Naive thymus-derived CD4-positive, alpha-beta T cell (primary cell): ENCODE measurements at places on chromosomes 5 and 9. TPM values are rescaled to one million over a fixed set of nuclear protein-coding genes. Genes with fewer than 3 reads are reported as not detected.
A peak's percentile ranks its signal among the peaks of the same experiment; 100 is the strongest.

DNA sequence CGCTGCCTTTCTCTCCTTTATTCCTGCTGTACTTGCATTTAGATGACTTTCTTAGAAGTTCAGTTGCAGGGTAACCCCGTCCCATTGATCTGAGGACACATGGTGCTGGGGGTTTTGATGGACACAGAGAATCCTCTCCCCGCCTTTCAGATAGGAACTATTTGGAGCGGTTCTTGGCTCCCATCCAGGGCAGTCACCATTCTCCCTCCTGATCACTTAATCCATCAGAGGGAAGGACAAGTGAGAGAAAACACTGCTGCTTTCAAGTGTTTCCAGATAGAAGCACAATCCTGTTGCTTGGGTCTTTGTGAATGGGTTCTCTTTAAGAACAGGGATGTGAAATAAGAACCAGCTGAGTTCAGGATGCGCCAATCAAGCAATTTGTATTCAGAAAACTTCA, 85.2 kb downstream of the IRX1 start:
- H3K36me3 ChIP-seq: no peaks in the 10 kb centered on the region
- DNase-seq: no peak
- H3K4me1 ChIP-seq: no peaks in the 10 kb centered on the region
- no peak overlapping the region for H3K4me3 ChIP-seq
- no peaks in the 10 kb centered on the region for H3K27me3 ChIP-seq
- H3K27ac ChIP-seq: no peak overlapping the region

- peaks cover 4% of the 10 kb centered on the region for H3K4me1 ChIP-seq
- H3K27ac ChIP-seq: no peak overlapping the region
- H3K4me3 ChIP-seq: no peak overlapping the region
- H3K36me3 ChIP-seq: no peaks in the 10 kb centered on the region
- H3K27me3 ChIP-seq: no peaks in the 10 kb centered on the region
- no peak for DNase-seq
Measured at GRCh38 chr9:22210262-22210661, 201.2 kb upstream of the CDKN2B start.

DNA sequence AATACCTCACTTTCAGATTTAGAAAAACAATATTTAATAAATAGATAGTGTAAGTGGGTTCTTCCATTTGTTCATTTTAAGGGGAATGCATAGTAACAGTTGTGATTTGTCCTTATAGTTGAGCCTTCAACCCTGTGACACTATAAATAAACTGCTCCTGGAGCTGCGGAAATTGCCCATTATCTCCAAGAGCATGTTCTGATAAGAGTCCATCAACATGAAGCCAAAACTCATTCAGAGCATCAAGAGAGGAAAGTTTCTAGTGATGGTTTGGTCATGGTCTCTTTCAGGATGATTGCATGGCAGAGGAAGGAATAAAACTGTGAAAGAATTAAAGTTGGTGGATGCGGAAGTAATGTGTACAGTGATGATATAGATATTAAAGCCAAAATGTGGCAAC, 772.1 kb upstream of the DMAC1 start:
- no peaks in the 10 kb centered on the region for H3K36me3 ChIP-seq
- no peaks in the 10 kb centered on the region for H3K4me1 ChIP-seq
- no peak overlapping the region for H3K4me3 ChIP-seq
- DNase-seq: no peak
- H3K27me3 ChIP-seq: no peaks in the 10 kb centered on the region

IFNA13 gene
- total RNA-seq: not detected

GRCh38 chr5:133389066-133389590, 223.2 kb downstream of the FSTL4 start:
- no peaks in the 10 kb centered on the region for H3K36me3 ChIP-seq
- no peak overlapping the region for H3K4me3 ChIP-seq
- H3K27me3 ChIP-seq: no peaks in the 10 kb centered on the region
- H3K27ac ChIP-seq: no peak overlapping the region

GLDC gene
- not detected for total RNA-seq

DNA sequence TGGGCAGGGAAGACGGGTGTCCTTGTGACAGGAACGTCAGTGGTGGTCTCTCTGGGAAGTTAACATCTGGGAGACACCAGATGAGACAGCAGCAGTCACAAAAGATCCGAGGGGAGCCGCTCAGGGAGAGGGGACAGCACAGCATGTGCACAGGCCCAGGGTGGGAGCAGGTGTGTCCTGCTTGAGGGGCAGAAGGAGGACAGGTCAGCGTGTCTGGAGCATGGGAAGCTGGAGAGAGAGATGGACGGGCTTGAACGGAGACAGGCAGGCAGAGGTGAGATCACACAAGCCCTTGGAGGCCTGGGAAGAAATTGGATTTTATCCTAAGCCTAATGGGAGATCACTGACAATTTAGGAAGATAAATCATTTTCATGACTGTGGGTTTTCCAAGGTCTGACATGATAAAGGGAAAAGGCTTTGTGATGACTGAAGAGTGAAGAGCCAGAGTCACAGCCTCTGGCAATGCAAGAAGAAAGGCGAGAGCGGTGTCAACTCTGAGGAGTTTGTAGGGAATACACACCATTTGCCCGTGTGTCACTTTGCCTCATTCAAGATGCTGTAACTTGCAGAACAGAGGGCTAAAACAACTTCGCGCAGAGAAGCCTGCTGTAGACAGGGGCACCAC, 88.3 kb downstream of the FSTL4 start:
- no peak overlapping the region for H3K27ac ChIP-seq
- H3K27me3 ChIP-seq: no peaks in the 10 kb centered on the region
- no peak for DNase-seq
- H3K36me3 ChIP-seq: no peaks in the 10 kb centered on the region

DNA sequence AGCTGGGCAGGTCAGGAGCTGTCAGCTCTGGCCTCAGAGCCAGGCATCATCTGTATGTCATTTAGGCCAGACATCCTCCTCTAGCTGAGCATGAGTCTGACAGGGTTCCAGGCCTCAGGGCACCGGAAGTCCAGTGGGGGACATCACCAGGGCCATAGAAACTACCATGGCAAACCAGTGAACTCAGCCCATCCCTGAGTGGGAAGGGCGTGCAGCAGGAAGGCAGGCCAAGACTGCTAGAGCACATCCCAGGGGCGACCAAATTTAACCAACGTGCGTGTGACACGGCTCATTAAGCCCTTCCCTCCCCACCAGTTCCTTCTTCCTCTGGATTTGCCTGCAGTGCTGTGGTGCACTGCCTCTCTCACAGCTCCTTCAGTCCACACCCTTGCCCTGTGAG, 75.9 kb downstream of the COL27A1 start:
- no peaks in the 10 kb centered on the region for H3K4me1 ChIP-seq
- H3K27ac ChIP-seq: no peak overlapping the region
- no peak for DNase-seq
- H3K4me3 ChIP-seq: no peak overlapping the region
- no peaks in the 10 kb centered on the region for H3K27me3 ChIP-seq

DNA sequence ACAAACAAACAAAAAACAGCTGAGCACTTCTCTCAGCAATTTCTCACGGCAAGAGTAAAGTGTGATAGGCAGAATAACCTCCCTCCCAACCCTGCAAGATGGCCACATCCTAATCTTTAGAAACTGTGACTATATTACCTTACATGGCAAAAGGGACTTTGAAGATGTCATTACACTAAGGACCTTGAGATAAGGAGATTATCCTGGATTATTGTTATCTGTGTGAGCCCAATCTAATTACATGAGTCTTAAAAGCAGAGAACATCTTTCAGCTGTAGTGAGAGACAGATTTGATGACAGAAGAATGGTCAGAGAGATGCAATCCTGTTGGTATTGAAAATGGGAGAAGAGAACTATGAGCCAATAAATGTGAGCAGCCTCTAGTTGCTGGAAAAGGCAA, 347.9 kb downstream of the CDH9 start:
- no peak overlapping the region for H3K27ac ChIP-seq
- no peak for DNase-seq
- H3K27me3 ChIP-seq: no peaks in the 10 kb centered on the region
- H3K4me1 ChIP-seq: no peaks in the 10 kb centered on the region
- H3K4me3 ChIP-seq: no peak overlapping the region

DMXL1 gene
- total RNA-seq: 30.5 TPM

DNA sequence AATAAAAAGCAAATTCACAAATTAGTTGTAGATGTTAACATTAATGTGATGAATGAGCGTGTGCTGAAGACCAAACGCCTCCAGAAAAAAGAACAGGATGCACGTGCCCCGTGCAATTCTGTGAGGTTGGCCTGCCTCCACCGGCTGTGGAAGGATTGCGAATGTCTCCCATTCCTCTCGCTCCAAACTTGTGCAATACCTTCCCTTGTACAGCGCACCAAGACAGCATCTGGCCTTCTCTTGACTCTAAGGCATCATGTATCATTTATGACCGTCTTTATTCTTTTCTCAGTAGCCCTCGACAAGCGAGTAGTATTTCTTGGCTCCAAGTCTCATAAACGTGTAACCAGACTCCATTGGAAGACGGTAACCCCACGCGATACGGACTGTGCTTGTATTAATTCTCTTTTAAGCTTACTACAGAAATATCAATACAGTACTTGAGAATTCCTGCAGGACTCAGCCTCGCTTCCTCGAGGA, 1.5 kb upstream of the TESK1 start:
- H3K4me3 ChIP-seq: peak overlapping the region; percentile 63
- no peak for DNase-seq
- H3K36me3 ChIP-seq: peaks cover 8% of the 10 kb centered on the region
- no peaks in the 10 kb centered on the region for H3K27me3 ChIP-seq
- peak overlapping the region; percentile 59 for H3K27ac ChIP-seq
- H3K4me1 ChIP-seq: peaks cover 24% of the 10 kb centered on the region
